ENCODE measurements at places on chromosomes 7 and 10.

DNA sequence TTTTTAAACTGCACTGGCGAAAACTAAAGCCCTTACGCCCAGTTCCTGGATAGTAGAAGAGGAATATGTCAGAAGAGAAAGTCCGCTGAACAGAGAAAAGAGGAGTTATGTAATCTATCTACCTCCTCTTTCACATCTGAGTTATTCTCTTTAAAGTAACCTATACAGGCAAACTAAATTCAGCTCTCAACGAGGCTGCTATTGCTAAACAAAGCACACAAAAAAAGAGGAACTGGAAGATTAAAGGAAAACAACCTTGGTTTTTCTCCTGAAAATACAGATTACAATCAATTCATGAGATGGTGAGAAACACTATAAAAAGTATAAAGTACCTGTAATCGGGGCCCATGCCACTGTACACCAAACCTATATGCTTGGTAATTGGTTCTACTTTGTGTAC lies 5.8 kb downstream of the PSMA2 start:
- no peak for DNase-seq

- DNase-seq = no peak
Measured at GRCh38 chr10:117621795-117622420, 79.4 kb downstream of the EMX2 start.

DNA sequence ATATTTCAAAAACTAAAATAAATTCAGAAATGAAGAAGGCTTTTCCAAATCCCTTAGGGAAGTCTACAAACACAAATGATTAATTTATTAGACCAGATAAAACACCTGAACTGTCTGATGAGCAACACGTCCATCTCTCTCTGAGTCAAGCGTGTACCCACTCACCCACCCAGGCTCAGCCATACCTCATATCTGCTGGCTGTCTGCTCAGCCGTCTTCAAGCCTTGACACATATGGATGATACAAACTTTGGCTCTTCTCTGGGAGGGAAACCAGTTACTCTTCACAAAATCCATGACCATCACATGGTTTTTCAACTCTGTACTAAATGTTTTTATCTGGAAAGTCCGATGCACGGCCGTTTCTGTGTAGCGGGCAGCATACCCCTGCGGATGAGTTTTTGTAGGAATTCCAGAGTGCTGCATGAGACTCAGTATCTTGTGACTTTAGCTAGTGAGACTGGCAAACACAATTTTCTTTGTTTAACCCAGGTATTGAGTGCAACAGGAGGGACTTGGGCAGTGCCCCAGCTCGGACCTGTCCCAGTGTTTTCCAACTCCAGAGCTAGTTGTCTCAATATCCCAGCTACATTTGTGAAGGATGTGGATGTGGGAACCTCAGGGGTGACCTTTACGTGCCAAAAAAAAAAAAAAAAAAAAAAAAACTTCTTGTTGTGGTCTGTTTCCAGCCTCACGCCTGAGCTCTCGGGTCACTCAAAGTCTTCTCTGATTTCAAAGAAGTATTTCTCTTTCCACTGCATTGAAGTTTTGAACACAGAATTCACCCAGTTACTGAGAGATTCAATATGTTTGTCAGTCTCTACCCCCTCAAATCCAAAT lies at the start of gene C10orf90:
C10orf90 (minus strand) TSS at position 638 of the 839 bp plus-strand sequence; CDS start at position 425, 213 bp downstream.
- no peak for DNase-seq

DNA sequence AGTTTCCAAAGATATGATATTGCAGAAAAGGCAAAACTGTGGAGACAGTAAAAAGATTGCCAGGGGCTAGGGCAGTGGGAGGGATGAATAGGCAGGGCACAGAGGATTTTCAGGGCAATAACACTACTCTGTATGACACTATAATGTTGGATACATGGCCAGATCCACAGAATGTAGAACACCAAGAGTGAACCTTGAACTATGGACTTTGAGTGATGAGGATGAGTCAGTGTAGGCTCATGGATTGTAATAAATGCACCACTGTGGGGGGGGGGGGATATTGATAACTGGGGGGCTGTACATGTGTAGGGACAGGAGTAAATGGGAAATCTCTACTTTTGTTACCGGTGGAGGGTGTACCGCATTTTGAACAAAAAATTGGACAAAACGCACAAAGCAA lies 77.4 kb downstream of the ALOX5 start:
- DNase-seq = no peak
